Suppressor macrophage treated with lipopolysaccharide for 4 hours (primary cell): ENCODE measurements at places on chromosomes 2 and 18.

- DNase-seq = peak; percentile 63
Measured at GRCh38 chr2:105747991-105748390, 3.3 kb downstream of the NCK2 start.

- DNase-seq = no peak
Measured at GRCh38 chr18:22494771-22495170, 77.1 kb upstream of the CTAGE1 start.

- DNase-seq = no peak
Measured at GRCh38 chr2:235220331-235220730, 268.5 kb downstream of the SH3BP4 start.

- no peak for DNase-seq
Measured at GRCh38 chr18:42334931-42335330, 379.9 kb downstream of the PIK3C3 start.

- DNase-seq = no peak
Measured at GRCh38 chr2:149885468-149885867, 297.9 kb upstream of the MMADHC start.

GRCh38 chr2:64524604-64525316 is 632 bp downstream of the AFTPH start:
- DNase-seq = peak; percentile 29

- peak; percentile 15 for DNase-seq
Measured at GRCh38 chr2:241559323-241560161, 997 bp downstream of the BOK start.

GRCh38 chr2:207332480-207333212 is 166.9 kb upstream of the KLF7 start:
- peak; percentile 86 for DNase-seq

DNA sequence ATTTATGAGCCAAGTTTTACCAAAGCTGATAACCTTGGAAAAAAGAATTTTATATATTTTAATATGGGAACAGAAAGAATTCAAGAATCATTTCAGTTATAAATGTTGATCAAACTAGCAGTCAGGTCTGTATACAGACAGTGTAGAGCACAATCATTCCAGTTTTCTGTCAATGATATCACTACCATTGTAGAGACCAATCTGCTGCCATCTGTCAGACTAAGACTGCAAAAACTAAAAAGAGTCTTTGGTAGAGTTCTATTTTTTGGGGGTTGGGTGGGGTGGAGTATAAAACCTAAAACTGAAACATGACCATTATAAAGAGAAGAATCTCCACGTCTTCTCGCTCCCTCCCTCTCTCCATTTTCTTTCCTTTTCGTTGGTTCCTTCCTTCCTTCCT is 204.7 kb upstream of the UBE2E3 start:
- no peak for DNase-seq

GRCh38 chr2:40240070-40240469 is 211.8 kb downstream of the SLC8A1 start:
- peak; percentile 15 for DNase-seq

DNA sequence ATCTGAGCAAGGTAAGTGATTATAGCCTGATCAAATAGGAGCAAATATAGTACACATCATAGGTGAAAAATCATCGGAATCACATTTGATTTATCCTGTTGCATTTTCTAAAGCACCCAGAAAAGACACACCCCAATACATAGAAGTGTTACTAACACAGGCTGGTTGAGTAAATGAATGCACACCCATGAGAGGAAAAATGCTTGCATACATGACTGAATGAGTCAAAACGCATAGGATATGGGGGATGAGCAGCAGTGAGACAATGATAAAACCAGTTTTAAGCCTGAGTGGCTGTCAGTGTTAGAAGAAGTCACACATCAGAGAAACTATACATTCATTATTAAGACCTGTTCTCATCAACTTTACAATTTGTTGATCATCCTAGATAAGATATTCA is 449.6 kb upstream of the CDH20 start:
- no peak for DNase-seq

DNA sequence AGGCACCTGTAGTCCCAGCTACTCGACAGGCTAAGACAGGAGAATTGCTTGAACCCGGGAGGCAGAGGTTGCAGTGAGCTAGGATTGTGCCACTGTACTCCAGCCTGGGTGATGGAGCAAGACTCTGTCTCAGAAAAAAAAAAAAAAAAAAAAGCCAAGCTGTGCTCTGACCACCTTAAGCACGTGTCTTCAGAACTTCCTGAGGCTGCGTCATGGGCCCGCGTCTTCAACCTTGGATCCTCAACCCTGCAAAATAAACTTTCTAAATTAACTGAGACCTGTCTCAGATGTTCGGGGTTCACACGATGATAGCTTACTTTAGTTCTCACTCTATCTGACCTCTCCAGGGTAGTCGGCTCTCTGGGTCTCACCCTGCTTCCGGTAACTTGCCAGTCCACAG is 65.8 kb upstream of the CABLES1 start:
- no peak for DNase-seq

GRCh38 chr2:101300836-101301235 is 7.7 kb downstream of the RNF149 start:
- peak; percentile 42 for DNase-seq

DNA sequence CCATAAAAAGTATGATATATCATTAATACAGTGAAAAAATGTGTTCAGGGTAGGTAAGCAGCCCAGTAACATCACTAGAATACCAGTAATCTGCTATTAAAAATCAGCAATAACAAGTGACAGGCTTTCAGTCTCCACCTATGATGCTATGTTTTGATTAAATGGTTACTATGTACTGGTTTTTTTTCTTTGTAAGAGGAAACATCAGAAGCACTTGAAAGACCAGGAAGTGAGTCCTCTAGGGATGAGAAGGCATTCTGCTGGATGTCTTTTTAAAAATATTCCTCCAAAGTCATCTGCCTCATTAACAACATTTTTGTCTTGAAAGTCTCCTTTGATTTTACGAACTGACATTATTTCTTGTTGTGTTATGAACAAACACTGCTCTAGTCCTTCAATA is 136.0 kb upstream of the FAM98A start:
- no peak for DNase-seq

GRCh38 chr2:101307503-101307902 is 998 bp downstream of the RNF149 start:
- no peak for DNase-seq

- no peak for DNase-seq
Measured at GRCh38 chr18:7619676-7620075, 52.6 kb downstream of the PTPRM start.

DNA sequence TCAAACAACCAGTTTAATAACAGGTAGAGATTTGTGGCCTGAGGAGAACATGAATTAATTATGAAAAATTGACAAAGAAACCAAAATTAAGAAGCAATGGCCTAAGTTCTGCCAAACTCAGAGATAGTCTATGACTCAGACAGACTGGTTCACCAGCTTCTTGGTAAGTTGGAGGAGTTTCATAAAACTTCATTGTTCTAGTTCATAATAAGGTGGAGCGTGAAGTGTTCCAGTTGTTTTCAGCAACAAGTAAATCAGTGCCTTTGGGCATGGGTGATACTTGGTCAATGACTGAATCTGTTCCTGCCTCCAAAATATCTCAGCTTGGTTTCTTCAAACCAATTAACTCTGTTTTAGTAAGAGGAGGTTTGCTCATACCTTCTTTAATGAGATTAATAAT is 40.0 kb downstream of the SLC40A1 start:
- no peak for DNase-seq

- DNase-seq = no peak
Measured at GRCh38 chr2:224990710-224991109, 51.6 kb downstream of the DOCK10 start.

DNA sequence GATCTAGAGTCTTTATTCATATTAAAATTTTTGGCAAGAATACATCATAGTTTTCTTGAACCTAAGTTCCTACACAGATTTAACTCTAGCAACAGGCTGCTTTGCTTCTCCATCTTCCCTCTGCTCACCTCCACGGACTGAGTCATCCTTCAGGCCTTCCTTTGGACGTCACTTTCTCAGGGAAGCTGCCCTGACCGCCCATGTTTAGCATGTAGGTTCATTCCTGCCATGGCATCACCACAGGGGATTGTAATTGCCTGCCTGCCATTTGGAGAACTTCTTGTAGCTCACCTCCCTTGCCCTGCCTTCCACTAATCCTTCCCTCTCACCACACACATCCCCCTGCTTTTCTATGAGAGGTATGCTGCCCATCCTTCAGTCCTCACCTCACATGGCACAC is 43.9 kb upstream of the B3GNT2 start:
- DNase-seq = no peak

GRCh38 chr2:98479371-98479770 is 34.7 kb downstream of the INPP4A start:
- DNase-seq = no peak

GRCh38 chr2:235498946-235499812 is 5.3 kb downstream of the AGAP1 start:
- no peak for DNase-seq

DNA sequence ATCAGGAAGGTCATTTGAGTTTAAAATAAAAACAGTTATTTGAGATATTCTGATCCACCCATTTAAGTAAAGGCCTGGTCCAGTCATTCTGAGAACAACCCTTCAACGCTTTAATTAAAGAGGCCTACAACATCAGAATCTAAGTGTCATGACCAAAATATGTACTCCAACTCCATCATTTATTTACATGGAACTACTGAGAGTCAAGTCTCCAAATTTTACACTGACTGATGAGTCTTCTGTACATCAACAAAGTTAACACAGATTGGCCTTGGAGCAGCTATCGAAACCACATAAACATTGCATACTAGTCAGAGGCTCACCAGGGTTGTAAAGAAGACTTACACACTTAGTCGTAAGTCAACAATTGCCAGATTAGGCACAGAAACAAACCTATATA is 37.1 kb downstream of the PIEZO2 start:
- no peak for DNase-seq

GRCh38 chr2:28612131-28612812 is 116.4 kb downstream of the PLB1 start:
- no peak for DNase-seq

DNA sequence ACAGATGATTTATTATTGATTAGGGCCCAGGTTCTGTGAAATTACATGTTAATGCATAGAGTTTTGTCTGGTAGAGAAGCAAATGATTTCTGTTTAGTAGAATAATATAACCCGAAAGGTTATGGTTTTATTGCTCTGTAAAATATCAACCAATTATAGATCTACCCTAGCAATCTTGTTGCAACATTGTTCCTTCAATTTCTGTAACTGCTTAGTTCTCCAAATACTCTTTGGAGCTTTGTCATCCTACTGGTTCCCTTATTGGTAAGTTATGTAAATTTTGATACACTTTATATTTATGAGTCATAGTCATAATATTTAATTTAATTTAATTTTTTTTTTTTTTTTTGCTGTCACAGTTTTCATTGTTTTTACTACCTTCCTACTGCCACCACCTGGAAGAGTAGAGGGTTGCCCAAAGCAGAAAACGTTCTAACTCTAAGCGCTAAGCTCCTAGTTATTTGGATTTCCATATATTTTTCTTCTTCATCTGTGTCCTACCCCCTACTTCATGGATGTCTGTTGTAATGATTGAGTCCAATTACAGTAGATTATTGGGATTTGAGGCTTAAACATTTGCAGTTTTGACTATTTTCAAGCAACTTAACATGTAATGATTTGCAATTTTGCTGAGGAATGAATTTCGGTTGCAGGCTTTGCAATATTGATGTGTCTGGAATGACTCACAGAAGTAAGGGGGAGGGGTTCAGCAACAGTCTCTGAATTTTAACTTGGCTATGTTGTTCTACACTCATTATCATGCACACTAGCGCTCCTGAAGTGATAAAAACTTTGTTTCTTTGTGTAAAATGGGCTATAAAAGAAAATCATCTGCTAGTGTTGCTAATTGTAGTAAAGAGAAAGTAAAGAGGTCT is 51.1 kb downstream of the NABP1 start:
- no peak for DNase-seq

DNA sequence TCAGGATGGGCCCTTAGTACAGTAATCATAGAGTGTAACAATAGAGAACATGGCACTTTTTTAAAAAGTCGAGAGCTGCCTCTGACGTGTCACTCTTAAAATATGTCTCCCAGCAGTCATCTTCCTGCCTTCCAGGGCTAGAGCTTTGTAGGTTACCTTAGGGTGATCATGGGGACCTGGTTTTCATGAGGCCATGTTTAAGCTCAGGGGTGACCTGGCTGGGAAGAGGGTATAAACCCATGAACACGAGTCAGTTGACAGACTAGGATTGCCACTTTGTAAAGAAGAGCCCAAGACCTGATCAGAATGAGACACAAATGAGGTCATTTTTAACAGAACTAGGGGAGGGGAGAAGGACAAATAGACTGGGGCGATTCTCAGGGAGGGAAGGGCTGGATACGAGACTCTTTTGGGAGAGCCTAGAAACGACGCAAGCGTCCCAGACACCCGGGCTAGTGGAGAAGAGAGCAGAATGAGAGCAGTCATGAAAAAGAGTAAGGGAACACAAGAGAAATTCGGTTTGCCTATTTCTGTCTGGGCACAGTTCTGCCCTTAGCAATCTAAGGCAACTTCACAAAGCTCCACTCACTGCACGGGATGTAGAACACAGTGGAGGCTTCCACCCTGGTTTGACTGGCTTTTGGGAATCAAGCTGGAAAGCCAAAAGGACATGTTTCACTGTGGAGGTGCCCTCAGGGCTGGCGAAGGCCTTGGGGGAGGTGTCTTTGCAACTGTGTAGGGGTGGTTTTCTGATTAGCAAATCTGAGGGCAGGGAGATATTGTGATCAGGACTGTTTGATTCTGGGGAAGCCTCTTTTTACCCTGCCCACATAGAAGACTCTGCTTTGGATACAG is 1.8 kb upstream of the RAB31 start:
- DNase-seq = no peak

GRCh38 chr2:186036862-186037449 is 298.4 kb downstream of the FSIP2 start:
- no peak for DNase-seq
